SJSA1 (cell line): ENCODE measurements at places on chromosomes 3 and 15.

DNA sequence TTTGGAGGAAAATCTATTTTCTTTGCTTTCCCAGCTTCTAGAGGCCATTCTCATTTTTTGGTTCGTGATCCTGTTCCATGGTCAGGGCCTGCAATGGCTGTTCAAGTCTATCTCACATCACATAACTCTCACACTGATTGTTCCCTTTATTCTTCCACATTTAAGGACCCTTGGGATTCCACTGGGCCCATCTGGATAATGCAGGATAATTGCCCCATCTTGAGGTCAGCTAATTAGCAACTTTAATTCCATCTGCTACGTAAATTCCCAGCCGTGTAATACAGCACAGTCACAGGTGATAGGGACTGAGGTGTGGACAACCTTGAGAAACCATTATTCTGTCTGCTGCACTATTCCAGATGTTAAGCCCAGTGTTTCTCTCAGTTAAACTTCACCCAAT is 311.6 kb upstream of the CNTN4 start:
- no peak for DNase-seq

DNA sequence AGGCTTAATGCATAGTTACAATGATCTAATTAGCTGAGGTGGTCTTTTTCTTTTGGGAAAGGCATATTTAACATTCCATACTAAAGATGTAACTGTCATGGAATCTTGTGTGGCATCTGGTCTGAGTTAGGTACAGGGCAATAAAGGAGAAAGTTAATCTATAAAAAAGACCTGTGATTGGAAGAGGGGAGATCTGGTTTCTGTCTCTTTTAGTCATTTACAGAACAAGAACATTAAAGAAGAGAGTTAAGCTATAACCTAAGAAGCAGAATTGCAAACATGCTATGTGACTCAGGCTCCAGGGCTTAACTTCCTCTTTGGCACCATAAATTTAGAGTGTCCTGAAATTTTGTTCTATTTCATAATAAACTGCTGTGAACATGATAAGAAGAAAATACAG is 47.2 kb upstream of the MME start:
- peak; percentile 72 for DNase-seq

- peak; percentile 38 for DNase-seq
These were observed 73.3 kb downstream of the SYNPR start for GRCh38 chr3:63351159-63352007.

DNA sequence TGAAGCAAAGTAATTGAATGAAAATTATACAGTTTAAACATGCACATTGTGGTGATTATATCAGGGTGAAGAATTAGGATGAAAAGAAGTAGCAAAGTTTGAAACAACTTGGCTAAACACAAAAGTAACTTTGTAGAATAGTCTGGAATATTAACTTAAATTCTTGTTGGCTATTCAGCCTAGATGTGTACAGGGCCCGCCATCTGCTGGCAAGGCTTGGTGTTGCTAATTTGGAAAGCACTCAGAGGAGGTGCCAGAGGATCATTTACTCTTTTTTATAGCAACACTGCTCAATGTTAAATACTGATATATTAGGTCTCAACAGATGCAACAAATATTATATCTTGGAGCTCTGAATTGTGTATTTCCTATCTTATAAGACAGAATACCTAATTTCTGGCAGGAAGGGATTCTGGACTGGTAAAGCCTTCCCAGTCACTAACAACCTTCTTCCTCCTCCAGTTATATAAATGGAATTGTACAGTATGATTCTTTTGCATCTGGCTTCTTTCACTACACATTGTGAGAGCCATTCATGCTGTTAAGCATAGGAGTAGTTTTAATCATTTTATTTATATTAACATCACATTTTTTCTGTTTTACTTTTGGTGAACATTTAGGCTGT is 36.1 kb downstream of the TTC23 start:
- peak; percentile 78 for DNase-seq

DNA sequence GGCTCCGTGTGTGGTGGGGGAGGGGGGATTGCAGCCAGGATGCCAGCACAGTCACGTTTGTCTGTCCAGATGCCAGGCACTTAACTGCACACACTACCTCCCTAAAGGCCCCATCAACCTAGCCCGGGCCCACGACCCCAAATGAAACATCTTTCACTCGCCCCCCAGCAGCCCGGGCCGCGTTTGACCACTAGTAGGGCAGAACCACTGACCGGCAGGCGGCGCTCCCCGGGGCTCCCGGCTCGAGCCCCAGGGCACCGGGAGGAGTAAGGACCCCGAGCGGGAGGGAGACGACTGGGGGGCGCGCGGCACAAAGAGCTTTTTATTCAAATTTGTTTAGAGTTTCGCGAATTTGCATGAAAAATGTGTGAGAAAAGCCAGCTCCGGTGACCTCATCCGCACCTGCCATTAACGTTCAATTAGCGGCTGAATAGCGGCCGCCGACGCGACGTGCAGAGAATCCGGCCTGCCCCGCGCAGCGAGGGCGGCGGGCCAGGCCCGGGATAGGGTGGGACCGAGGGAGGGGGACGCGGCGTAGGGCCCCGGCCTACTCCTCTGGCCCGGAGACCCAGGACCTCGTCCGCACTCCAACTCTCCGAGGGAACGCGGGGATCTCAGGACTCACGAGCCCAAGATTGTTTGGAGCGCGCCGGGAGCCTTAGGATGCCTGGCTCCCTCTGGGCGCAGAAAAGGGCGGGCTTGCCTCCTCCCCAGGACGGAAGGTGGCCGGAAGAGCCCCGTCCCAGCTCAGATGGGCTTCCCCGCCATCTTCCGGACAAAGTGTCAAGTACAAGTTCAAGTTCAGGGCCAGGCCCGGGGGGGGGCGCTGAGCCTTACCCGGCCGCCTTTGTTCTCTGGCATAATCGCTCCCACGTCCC is 64.9 kb upstream of the POLG start:
- DNase-seq, result peak; percentile 59

DNA sequence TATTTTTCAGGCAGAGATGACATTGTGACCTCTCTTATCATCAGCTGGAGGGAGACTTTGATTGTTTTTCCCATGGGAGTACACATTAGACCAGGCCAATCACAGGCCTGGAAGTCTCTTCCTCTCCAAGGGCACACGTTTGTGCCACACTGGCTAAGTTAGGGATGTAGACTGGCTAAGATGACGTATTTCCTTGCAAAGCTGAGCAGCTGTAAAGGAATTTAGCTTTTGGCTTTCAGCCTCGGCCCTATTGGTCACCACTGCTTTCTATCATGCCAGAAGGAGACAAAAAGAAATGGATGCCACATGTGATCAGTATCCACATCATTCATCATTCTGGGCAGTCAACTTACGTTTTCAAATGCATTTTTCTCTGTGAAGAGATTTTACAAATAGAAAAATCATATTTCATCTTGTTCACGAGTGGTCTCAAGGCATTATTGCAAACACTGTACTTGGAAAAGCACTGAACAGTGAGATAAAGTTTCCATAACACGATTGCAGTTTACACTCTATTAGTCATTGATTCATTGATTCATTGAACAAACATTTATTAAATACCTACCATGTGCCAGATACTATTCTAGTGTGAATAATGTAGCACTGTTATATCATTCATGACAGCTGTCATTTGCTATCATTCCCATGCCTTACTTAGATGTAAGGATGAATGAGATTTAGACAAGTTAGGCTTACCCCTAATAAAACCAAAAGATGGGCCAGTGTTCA is 27.0 kb upstream of the RNF7 start:
- peak; percentile 43 for DNase-seq

GRCh38 chr3:175297216-175297615 is 438.1 kb downstream of the NAALADL2 start:
- no peak for DNase-seq

DNA sequence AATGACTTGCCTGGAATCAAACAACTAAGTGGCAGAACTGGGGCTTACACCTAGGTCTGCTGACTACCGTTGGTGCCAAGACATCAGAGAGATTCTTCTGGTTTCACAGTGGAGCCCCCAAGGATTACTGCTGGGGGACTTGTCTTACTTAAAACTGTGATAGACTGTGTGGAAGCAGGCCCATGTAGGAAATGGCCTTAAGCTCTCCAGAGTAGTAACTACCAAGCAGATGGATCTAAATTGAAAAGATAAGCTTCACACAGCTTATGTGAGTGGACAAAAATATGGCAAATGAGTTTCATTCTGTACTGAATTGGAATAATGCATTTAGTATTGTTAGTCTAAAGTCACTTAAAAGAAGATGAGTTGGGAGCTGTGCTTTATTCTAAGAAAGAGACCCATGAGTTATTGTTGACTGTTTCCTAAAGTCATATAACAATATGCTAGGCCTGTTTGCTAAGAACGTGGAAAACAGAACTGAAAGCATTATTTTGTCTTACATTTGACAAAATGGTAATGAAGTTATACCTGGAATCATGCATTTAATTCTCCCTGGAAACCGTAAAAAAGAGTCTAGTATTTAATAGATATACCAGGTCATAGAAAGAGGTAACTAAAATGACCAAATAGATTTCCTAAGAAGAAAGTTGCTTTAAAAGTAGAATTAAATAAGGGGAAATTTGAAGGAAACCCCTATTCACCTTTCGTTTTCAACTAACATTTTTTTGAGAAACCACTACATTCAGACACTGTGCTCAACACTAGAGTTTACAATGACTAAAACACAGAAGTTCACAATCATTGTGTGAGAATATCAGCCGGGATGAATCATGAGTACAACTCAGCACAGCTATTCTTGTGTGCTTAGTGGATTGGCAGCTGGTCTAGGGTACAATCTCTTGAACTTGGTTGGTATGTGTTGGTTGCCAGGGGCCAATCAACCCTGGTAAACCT is 13.0 kb upstream of the MAPK6 start:
- peak; percentile 49 for DNase-seq

- DNase-seq, result no peak
These were observed 44.0 kb upstream of the ETV5 start for GRCh38 chr3:186152889-186153292.

DNA sequence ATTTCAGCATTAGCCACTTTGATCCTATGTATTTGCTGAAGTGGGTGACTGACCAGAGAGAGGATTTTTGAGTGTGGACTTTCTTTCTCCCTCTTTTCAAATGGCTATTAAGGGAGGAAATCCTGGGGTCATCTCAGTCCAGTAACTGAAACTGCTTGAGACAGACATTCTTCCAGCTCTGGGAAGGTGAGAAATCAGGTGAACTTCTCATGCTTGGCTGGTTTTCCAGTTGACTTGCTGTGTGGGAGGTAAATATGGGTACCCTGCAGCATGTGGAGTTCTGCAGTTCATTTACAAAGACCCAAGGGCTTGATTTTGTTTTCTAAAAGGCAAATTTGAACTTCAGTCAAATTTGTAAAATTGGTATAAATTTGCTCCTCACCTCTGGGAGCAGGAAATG is 461.1 kb upstream of the TBL1XR1 start:
- DNase-seq, result no peak

- no peak for DNase-seq
These were observed 1015.5 kb upstream of the CFAP20DC start for GRCh38 chr3:60065227-60065868.

- peak; percentile 71 for DNase-seq
These were observed at the start of gene ZNF660 for GRCh38 chr3:44584646-44585501. Gene ZNF660 (plus strand): TSS chr3:44584964. CDS start chr3:44594194, 9,230 bp downstream.

- no peak for DNase-seq
These were observed 7.2 kb downstream of the HERC1 start for GRCh38 chr15:63826528-63826927.

DNA sequence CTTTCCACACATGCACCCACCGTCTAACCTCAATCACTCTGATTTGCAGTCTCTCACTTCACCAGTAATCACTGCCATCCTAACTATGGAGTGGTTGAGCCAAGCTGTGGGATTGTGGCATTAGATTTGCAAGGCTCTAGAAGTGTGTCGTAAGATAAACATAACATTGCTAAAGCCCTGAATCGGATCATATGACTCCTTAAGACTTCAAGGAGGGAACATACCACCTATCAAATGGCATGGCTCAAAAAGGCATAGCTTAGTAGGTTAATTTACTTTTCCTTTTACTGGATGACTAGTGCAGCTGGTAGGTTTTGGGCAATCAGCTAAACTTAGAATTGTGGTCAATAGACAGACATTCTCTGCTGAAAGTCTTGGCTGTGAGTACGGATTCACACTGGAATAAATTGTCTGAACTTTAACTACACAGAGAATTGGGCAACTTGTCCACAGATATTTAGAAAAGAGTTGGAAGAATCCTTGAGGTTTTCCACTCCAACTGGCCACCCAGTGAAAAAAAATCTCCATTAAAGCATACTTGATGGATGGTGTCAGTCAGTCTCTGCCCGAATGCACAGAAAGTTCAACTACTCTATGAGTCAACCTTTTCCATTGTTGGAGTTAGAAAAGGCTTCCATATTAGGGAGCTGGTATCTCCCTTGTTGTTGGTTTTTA is 476.7 kb upstream of the CBLB start:
- DNase-seq, result peak; percentile 40

DNA sequence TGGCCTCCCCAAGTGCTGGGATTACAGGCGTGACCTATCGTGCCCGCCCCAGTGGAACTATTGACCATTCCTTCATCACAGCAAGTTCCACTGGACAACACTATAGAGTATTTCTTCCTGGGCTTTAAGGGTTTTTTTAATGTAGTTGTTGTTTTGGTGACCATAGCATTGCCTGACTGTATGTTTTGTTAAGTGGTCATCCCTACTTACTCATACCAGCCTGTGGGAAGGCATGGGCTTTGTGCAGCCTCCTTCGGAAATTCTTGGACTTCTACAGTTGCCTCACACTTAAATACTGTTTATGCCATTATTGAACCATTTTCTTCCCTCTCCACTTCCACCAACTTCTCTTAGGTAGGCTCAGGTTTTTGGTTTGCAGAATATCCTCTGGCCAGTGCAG is 19.9 kb upstream of the ALPK3 start:
- no peak for DNase-seq

- DNase-seq, result no peak
These were observed 5.3 kb downstream of the ULK4 start for GRCh38 chr3:41956574-41956973.

DNA sequence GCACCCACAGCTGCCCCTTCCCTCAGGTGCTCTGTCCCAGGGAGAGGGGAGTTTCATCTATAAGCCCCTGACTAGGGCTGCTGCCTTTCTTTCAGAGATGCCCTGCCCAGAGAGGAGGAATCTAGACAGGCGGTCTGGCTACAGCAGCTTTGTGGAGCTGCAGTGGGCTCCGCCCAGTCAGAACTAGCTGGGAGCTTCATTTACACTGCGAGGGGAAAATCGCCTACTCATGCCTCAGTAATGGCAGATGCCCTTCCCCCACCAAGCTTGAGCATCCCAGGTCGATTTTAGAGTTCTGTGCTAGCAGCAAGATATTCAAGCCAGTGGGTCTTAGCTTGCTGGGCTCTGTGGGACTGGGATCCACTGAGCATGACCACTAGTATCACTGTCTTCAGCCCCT is 181.2 kb upstream of the RARB start:
- no peak for DNase-seq

DNA sequence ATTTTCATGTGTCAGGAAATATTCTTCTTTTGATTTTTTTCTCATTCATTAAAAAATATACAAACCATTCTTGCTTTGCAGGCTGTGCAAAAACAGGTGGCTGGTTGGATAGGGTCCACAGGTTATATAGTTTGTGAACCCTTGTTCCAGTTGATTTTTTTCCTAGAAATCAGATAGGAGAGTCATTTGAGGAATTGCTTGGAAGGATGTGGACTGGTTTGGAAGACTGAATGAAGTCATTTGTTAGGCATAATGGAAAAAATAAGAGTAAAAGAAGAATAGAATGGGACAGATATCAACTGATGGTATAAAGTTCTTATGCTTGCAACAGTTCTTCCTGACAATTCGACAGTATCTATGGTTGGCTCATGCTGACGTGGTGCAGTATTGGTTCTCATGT is 189.4 kb downstream of the PTPRG start:
- no peak for DNase-seq
